ENCODE measurements at places on chromosomes 2 and 18.

DNA sequence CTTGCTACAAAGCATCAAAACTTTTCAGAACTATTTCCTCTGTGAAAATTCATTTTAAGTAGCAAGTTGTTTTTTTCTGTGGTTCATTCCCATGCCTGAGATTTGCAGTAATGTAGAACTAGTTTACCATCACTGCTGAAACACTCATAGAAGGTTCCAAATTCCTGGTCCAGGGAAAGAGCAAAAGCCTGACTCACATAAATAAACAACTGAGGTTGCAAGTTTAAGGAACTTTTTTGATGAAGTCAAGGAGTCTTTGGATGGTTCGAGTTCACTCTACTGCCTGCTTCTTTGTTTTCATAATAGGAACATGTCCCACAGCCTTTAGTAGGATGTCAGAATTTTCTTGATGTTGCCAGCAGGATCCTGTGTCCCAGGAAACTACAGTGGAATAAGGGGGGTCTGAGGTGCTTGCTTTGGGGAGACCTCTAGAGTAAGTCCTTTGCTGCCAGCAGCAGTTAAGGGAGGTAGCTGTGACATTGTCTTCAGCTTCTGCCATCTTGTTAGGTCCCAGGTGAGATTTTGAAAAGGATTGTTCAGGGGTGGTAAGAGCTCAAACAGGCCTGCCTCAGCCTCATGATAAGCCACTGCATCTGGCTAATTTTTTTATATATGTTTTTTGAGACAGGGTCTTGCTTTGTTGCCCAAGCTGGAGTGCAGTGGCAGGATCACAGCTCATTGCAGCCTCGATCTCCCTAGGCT lies 43.9 kb downstream of the ACSL3 start:
- no peak for DNase-seq

DNA sequence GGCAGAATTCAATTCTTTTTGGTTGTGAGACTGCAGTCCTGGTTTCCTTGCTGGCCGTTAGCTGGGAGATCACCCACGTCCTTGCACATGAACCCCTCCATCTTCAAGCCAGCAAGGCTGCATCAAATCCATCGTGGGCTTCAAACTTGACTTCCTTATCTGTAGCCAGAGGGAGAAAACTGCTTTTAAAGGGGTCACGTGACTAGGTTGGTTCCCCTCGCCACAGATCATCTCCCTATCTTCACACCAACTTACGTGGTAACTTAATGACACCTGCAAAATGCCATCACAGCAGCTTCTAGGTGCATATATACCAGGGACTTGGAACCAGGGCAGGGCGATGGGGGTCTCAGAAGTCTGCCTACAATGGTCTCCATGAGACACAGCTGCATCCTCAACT lies 169.5 kb downstream of the MTCL1 start:
- no peak for DNase-seq

DNA sequence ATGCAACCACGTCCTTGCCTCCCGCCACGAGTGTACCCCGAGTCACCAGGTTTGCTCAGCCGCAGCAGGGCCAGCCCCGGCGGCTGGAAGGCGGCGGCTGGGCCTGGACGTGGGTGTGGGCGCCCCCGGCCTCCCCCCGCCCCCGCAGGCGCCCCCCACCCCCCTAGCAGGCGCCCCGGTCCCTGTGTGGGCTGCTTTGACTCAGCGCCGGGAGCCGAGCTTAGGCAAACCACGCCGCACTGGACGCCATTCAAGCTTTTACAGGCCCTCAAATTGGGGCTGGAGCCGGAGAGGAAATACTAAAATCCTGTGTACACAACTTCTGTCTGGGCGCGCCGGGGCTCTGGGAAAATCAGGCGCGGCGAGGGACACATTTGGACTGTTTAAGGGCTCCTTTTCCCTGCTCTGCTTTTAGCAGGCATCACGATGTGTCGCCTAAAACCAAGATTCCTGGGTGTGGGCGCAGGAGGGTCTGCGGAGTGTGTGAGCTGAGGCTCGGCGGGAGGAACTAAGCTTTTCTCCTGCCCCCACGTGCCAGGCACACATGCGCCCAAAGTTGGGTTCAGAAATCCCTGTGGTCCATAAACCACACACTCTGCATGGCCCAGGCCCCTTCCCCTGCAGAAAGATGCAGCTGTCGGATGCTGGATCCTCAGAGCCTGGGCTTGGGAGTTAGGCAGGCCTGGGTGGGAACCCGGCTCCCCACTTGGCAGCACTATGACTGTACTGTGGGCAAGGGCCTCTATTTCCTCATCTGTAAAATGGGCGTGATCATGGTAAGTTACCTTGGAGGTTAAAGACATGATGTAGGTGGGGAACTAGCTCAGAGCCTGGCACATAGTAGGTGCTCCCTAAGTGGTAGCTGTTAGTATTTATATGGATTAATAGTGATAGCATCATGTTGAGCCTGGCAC lies 57.6 kb downstream of the ATOH8 start:
- DNase-seq: no peak

- DNase-seq: no peak
Measured at GRCh38 chr2:138476940-138477339, 24.6 kb upstream of the SPOPL start.

DNA sequence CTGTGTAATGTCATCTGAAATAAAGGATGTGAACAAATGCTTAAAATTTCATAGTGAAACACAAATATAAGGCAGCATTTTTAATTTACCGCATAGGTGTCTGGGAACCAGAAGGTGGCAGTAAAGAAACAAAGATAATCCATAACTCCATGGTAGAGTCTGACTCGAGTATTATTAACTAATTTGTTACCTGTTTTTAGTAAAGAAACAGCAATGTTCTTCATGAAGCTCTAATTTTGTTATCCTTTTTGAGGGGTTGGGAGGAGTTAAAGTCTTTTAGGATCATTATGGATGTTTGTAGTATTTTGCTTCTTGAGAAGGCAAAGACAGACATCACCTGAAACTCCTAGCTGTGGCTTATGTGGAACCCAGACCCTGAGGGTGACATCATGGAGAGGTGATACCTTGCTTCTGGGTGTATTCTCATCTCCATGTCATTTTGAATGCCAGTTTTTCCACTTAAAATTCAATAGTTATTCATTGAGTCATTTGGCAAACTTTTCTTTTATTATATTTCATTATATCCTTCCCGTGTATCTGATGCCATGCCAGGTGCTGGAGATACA lies 286.2 kb upstream of the EPAS1 start:
- peak; percentile 11 for DNase-seq

DNA sequence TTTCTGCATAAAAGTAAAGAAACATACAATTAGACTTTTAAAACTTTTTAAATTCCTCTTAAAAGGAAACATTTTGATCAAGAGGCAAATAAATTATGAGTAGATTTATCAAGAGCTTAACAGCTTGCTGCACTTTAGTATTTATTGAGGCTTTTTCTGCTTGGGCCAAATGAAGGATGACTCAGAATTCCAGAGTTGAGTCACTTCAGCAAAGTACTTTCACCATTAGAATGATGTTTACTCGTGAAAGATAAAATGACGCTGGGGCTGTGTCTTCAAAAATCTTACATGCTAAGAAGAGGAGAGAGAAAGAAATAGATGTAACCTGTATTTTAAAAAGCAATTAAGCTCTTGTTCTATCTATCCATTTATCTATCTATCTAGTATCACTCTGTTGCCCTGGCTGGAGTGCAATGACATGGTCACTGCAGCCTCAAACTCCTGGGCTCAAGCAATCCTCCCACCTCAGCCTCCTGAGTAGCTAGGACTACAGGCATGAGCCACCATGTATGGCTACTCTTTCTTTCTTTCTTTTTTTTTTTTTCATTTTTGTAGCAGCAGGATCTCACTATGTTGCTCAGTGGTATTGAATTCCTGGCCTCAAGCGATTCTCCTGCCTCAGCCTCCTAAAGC lies 75.3 kb upstream of the RIOK3 start:
- no peak for DNase-seq

DNA sequence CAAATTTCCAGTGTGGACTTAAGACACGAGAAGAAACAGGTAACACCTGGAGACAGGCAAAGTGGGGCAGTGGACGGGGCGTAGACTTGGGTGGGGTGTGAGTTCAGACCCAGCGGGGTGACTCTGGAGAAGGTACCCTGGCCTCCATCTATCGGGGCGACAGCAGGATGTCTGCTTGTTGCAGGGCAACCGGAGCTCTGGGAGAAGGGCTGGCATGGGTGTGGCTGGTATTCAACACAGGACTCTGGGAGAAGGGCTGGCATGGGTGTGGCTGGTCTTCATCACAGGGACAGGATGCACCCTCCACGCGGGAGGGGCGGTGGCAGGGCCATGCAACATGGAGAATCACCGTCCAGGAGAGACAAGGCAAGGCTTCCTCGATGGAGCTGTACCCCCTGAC lies 198.5 kb downstream of the HDAC4 start:
- no peak for DNase-seq

DNA sequence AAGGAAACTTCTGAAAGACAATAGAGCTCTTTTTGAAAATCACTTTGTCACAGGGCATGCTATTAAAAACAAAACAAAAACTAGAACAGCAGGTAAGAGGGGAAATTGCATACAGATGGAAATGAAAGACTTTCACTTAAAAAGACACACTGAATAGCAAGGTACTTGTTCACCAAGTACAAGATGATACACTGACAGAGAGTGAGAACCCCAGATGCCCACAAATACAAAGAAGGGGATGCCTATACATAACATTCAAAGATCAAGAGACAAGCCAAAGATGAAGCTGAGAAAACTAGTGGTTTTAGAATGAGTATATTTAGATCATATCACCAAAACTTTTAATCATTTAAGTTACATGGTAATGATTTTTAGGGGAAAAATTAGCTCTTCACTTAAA lies 60.7 kb downstream of the ASXL2 start:
- DNase-seq: no peak

DNA sequence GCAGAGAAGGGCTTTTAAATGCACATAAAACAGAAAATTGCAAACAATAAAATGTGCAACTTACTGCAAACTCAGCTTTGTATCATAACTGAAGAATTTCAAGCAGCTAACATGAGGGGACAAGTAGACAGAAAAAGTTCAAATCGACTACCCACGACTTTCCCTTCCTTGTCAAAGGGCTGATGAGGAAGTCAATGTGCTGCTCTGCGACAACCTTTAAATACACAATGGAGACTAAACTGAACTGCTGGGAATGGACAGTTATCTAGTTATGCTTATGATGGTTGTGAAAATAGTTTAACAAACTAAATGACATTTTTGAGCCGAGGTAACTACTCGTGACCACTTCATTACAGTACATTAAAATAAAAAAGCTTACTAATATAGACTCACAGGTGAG lies 84.1 kb downstream of the INO80D start:
- DNase-seq: no peak

DNA sequence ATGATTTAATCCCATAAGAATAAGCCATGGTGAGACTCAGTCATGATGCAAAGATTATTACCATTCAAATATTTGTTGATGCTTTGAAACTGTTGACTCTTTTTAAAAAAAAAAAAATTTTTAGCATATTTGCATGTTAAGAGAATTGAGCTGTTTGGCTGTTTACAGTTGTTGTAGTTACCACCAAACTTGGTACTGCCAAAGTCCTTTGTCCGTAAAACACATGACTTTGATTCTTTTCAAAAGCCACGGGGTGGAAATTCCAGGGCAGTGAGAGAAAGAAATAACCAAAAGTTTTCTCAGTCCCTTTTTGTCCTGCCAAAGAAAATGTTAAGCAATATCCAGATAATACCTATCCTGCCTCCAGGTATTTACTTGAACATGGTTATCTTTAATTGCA lies 474.8 kb downstream of the METTL4 start:
- DNase-seq: no peak

- no peak for DNase-seq
Measured at GRCh38 chr2:203583084-203583695, 48.1 kb upstream of the RAPH1 start.

DNA sequence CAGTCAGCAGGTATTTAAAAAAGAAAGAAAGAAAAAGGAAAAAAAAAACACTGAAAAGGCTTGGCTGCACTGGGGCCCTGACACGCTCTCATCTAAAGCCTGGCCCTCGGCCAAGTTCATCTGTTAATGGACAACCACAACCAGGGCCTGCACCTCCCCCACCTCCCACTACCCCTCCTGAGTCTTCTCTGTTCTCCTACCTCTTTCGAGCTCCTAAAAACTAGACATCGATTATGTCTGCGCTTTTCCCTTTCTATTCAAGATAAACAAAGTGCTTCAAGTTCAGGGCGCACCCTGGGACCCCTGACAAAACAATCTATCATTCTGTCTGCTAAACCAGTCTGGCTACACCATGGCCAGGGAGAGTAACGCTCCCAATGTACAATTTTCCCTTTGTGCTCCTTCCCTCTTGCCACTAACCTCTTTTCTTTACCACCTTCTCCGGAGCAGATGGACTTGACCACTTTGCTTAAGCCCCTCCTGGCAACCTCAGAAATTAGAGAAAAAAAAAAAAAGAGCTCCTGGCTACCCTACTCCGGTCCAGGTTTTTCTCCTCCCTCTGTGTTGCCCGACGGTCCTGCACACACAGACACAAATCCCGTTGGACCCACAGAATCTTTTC lies 22.7 kb downstream of the BCL11A start:
- peak; percentile 68 for DNase-seq

DNA sequence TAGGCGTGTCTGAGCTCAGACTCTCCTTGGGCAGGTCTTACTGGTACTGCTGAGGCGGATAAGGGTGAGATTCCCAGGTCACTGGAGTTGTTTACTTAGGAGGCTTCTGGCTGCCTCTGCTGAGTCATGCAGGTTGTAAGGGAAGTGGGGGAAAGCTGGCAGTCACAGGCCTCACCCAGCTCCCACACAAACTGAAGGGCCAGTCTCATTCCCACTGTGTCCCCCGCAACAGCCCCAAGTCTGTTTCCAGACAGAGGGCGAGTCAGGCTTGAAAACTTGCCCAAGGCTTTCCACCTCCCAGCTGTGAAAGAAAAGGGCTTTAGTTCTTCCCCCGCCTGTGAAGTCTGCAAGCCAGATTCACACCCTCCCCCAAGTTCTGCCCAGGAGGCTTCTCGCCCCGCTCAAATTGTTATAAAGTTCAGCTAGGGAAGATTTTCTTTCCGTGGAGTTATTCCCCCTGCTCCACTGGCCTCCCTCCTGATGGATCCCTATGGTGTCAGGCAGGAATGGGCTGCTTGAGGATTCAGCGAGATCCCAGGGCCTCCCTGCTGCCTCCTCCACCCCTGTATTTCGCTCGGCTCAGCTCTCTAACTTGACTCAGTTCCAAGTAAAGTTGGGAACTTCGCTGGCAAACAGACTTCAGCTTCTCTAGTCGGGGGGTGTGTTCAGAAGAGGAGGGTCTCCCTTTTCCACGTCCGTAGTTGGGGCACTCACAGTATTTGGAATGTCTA lies 248.6 kb downstream of the NR4A2 start:
- no peak for DNase-seq

DNA sequence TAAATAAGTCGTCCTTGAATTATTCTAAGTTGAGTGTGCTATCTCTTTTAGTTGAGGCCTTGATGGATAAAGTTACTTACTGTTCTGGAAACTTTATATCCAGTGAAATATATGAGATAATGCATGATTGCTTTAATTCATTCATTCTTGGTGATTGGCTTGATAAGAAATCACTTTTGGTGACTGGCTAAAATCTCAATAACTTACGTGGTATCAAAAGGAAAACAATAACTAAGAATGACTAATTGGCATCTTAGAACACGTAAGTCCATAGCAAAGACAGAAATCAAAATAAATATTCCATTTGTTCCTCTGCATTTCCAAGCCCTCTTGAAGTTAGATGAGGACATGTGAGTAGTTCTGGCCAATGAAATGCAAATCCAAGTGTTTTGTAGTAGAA lies 251.6 kb downstream of the NUP35 start:
- no peak for DNase-seq

- no peak for DNase-seq
Measured at GRCh38 chr2:234521536-234521935, 24.7 kb upstream of the ARL4C start.
